ENCODE measurements at places on chromosomes 5 and 9. TPM values are rescaled to one million over a fixed set of nuclear protein-coding genes. Genes with fewer than 3 reads are reported as not detected.

- H3K27me3 ChIP-seq, result peaks cover 23% of the 10 kb centered on the region
- no peaks in the 10 kb centered on the region for H3K36me3 ChIP-seq
- peak overlapping the region; percentile 49 for H3K27ac ChIP-seq
- H3K4me3 ChIP-seq, result peak overlapping the region; percentile 3
- H3K4me1 ChIP-seq, result peaks cover 12% of the 10 kb centered on the region
Observed at GRCh38 chr9:34547960-34548611, 25.3 kb upstream of the ENHO start.

GRCh38 chr5:52638732-52639131 is 149.0 kb upstream of the ITGA1 start:
- H3K4me3 ChIP-seq, result no peak overlapping the region
- no peak for DNase-seq
- H3K4me1 ChIP-seq, result no peaks in the 10 kb centered on the region
- H3K36me3 ChIP-seq, result peaks cover 6% of the 10 kb centered on the region
- H3K27ac ChIP-seq, result no peak overlapping the region

- no peaks in the 10 kb centered on the region for H3K36me3 ChIP-seq
- no peaks in the 10 kb centered on the region for H3K27me3 ChIP-seq
- no peak for DNase-seq
- no peak overlapping the region for H3K27ac ChIP-seq
- peaks cover 7% of the 10 kb centered on the region for H3K4me1 ChIP-seq
- H3K4me3 ChIP-seq, result no peak overlapping the region
Observed at GRCh38 chr5:142698447-142699183, 12.7 kb upstream of the FGF1 start.

DNA sequence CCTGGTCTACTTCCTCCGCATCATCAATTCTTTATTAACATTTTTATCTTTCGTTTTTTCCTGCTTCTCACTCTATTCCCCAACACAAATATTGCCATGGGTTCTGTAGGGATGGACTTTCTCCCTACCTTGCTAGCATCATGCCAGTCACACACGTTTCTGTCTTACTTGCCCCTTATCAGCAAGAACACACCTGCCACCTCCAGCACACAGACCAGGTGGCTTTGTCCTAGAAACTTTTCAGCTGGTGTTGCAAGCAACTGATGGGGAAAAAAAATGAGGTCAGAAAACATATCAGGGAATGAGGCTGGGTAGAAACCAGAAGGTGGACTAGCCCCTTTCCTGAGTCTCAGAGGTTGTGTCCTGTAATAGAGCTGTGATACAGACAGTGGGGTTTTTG is 5.8 kb downstream of the SH3RF2 start:
- H3K27ac ChIP-seq, result no peak overlapping the region
- no peak overlapping the region for H3K4me3 ChIP-seq
- no peaks in the 10 kb centered on the region for H3K27me3 ChIP-seq
- no peak for DNase-seq
- peaks cover 2% of the 10 kb centered on the region for H3K4me1 ChIP-seq
- no peaks in the 10 kb centered on the region for H3K36me3 ChIP-seq

Gene FABP6
- 7.7 TPM for total RNA-seq

Gene TCOF1
- 39.7 TPM for total RNA-seq

Gene AK8
- 0.44 TPM for total RNA-seq

Gene IFNA2
- not detected for total RNA-seq

Data from glutamatergic neuron (in vitro differentiated cells).